ENCODE measurements at places on chromosomes 11 and 22.
A peak's percentile ranks its signal among the peaks of the same experiment; 100 is the strongest.

GRCh38 chr11:32963721-32964120, 52.0 kb upstream of the DEPDC7 start:
- no peak overlapping the region for H3K4me3 ChIP-seq
- H3K27ac ChIP-seq = no peak overlapping the region

DNA sequence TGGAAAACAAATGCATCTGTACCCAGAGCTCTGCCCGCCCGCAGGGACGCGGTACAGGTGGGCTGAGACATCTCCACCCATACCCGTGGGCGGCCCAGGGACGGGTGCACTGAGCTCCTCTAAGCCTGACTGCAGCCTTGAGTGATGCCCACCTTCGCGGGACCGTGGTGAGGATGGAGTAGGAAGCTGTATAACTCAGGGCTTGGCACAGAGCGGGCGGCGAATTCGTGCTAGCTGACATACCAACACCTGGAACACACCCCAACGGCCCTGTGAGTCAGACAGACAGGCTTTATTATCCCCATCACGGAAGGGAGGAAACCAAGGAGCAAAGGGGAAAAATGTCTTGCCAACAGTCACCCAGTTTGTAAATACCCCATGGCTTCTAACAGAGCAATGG, 61.9 kb downstream of the SMCO4 start:
- peaks cover 16% of the 10 kb centered on the region for H3K36me3 ChIP-seq
- H3K4me3 ChIP-seq = no peak overlapping the region
- H3K4me1 ChIP-seq = peaks cover 33% of the 10 kb centered on the region
- H3K27ac ChIP-seq = no peak overlapping the region

DNA sequence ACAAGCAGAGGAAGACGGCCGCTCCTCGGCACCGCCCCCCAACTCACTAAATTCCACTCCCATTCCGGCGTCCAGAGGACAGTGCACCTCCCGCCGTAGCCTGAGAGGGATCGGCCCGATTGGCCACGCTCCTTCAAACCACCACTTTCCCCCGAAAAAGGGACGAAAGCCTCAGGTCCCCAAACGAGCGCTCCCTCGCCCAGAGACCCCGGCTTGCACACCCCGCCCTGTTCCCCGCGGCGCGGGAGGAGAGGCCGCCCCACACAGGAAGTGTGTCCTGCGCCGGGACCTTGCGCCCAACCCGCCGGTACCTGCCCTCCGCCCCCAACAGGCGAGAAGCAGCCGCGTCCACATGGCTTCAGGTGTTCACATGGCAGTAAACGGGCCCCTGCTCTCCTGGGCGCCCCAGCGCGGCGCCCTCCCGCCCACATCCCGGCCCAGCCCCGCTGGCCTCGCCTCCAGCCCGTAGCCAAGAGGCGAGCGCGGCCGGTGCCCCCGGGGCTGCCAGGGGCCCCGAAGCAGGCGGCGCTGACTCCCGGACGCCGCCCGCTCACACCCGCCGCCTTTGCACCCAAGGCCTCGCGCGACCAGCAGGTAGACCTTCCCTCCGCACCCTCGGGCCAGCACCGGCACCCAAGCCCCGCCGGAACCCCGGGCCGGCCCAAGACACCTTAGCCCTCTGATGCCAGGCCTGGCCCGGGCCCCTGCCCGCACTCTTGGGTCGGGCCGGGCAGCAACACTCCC, 849 bp downstream of the TCF20 start:
- peak overlapping the region; percentile 93 for H3K4me3 ChIP-seq
- H3K36me3 ChIP-seq = no peaks in the 10 kb centered on the region
- peak; percentile 64 for DNase-seq
- peaks cover 49% of the 10 kb centered on the region for H3K4me1 ChIP-seq

DNA sequence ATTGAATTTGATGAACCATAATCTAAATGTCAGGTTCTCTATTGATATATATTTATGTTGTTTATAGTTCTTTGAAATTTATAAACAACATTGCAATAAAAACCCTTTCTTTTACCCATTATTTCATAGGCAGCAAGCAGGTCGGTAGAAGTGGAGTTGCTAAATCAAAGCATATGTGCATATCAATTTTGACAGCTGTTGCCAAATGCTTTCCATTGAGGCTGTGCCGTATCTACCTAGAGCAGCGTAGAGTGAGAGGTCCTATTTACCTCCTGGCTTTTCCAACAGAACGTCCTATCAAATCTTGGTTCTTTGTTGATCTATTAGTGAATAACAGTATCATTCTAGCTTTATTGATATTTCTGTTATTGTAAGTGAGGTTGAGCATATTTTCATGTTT, 77.5 kb upstream of the SLC22A12 start:
- no peak overlapping the region for H3K27ac ChIP-seq
- H3K27me3 ChIP-seq = peaks cover 65% of the 10 kb centered on the region
- H3K4me3 ChIP-seq = no peak overlapping the region
- no peaks in the 10 kb centered on the region for H3K36me3 ChIP-seq
- H3K4me1 ChIP-seq = no peaks in the 10 kb centered on the region
- no peak for DNase-seq

- DNase-seq = no peak
- H3K4me3 ChIP-seq = no peak overlapping the region
- no peaks in the 10 kb centered on the region for H3K36me3 ChIP-seq
- H3K4me1 ChIP-seq = peaks cover 45% of the 10 kb centered on the region
- peaks cover 27% of the 10 kb centered on the region for H3K27me3 ChIP-seq
Observed at GRCh38 chr11:12161137-12161536, 50.7 kb downstream of the MICAL2 start.

- no peak overlapping the region for H3K4me3 ChIP-seq
- no peak overlapping the region for H3K27ac ChIP-seq
- no peaks in the 10 kb centered on the region for H3K27me3 ChIP-seq
- DNase-seq = no peak
- peaks cover 29% of the 10 kb centered on the region for H3K4me1 ChIP-seq
Observed at GRCh38 chr11:114953039-114953438, 274.7 kb downstream of the NXPE2 start.

DNA sequence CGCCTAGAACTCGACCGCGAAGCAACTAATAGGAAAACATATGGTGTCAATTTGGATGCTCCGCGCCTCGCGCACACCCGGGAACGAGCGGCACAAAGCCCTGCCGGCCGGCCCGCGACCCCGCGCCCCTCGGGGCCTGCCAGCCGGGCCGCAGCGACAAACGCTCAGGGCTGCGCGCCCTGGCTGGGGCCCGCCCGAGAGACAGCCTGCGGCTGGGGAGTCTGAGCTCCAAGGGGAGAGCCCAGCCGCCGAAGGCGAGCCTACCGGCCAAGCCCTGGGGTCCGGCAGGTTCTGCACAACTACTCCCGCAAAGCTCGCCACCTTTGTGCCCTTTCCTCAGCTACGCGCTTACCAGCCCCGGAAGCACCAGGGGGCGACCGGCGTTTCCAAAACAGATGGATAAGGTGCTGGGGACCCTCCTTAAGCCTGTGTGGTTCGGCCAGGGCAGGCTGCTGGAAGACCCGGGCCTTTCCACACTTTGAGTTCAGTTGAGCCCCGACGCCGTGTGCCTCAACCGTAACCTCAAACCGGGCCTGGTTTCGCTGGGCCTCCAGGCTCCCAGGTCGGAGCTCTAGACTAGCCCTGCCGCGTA, 6.0 kb downstream of the PAX6 start:
- H3K4me1 ChIP-seq = peaks cover 29% of the 10 kb centered on the region
- DNase-seq = peak; percentile 40
- no peaks in the 10 kb centered on the region for H3K27me3 ChIP-seq
- no peaks in the 10 kb centered on the region for H3K36me3 ChIP-seq

DNA sequence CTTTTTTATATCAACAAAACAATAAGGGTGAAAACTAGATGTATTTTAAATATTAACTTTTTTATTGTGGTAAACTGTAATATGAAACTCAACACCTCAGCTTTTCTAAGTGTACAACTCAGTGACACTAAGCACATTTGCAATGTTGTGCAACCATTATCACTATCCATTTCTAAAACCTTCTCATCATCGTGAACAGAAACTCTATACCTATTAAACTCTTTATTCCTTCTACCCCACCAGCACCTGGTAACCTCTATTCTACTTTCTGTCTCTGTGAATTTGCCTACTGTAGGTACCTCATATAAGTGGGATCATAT, 9.4 kb downstream of the HORMAD2 start:
- H3K4me3 ChIP-seq = no peak overlapping the region
- H3K36me3 ChIP-seq = no peaks in the 10 kb centered on the region
- H3K27me3 ChIP-seq = peaks cover 30% of the 10 kb centered on the region
- H3K27ac ChIP-seq = no peak overlapping the region

GRCh38 chr11:102414559-102414958, 38.0 kb downstream of the TMEM123 start:
- peaks cover 75% of the 10 kb centered on the region for H3K36me3 ChIP-seq
- no peaks in the 10 kb centered on the region for H3K27me3 ChIP-seq
- no peak overlapping the region for H3K27ac ChIP-seq
- no peak for DNase-seq
- H3K4me3 ChIP-seq = no peak overlapping the region

- peaks cover 5% of the 10 kb centered on the region for H3K36me3 ChIP-seq
- peaks cover 45% of the 10 kb centered on the region for H3K4me1 ChIP-seq
- no peak for DNase-seq
- no peaks in the 10 kb centered on the region for H3K27me3 ChIP-seq
- no peak overlapping the region for H3K4me3 ChIP-seq
- peak overlapping the region; percentile 57 for H3K27ac ChIP-seq
Observed at GRCh38 chr11:96309016-96309642, 33.9 kb downstream of the MAML2 start.

DNA sequence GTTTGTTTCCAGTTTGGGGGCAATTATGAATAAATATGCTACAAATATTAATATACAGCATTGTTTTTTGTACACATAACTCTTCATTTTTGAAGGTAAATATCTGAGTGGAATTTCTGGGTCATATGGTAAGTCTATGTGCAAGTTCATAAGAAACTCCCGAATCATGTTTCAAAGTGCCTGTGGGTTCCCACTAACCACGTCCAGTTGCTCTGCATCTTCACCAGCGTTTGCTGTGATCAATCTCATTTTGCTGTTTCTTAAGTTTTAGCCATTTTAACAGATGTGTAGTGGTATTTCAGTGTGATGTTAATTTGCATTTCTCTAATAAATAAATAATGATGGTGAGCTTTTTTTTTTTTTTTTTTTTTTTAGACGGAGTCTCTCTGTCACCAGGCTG, 14.2 kb upstream of the CSRP3 start:
- DNase-seq = no peak
- H3K27me3 ChIP-seq = peaks cover 5% of the 10 kb centered on the region
- no peaks in the 10 kb centered on the region for H3K36me3 ChIP-seq
- H3K4me1 ChIP-seq = peaks cover 5% of the 10 kb centered on the region
- no peak overlapping the region for H3K27ac ChIP-seq

DNA sequence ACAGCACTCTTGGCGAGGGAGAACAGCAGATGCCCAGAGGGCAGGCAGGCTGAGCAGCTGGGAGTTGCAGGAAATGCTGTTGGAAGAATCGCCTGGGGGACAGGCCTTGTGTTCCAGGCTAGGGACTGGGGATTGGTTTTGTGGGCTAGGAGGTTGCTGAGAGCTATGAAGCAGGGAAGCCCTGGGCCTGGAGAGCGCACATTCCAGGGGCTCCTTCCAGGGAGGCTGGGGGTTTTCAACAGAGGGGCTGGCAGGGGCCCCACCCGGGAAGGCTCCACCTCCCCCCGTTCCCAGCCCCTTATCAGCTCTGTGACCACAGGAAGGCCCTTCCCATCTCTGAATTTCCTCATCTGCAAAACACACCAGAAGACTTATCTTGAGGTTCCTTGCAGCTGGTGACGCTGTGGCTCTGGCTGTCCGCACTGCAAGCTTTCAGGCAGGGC, 21.7 kb downstream of the WNT11 start:
- no peak overlapping the region for H3K4me3 ChIP-seq
- no peaks in the 10 kb centered on the region for H3K36me3 ChIP-seq
- peaks cover 13% of the 10 kb centered on the region for H3K27me3 ChIP-seq
- no peak for DNase-seq
- H3K27ac ChIP-seq = no peak overlapping the region
- H3K4me1 ChIP-seq = peaks cover 30% of the 10 kb centered on the region

- no peak for DNase-seq
- no peak overlapping the region for H3K27ac ChIP-seq
- no peak overlapping the region for H3K4me3 ChIP-seq
- H3K27me3 ChIP-seq = no peaks in the 10 kb centered on the region
Observed at GRCh38 chr11:4065601-4066377, 28.8 kb upstream of the RRM1 start.

- peaks cover 16% of the 10 kb centered on the region for H3K27me3 ChIP-seq
- no peak for DNase-seq
- peaks cover 37% of the 10 kb centered on the region for H3K36me3 ChIP-seq
- H3K27ac ChIP-seq = peak overlapping the region; percentile 83
Observed at GRCh38 chr11:2825261-2825888, 60.2 kb downstream of the CDKN1C start.

DNA sequence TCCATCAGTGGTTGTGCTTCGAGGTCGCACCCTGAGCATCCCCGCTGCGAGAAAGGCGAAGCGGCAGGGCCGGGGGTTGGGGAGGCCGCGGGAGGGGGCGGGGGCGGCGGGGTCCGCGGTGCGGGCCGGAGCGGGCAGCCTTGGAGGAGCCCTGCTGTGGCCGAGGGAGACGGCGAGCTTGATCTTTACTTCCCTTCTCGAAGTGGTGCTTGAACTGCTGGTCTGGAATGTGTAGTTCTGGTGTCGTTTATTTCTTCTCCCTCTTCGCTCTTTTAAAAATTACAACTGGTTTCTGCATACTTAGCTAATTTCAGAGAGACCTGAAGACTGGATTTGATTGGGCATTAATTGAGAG, 1.1 kb downstream of the APLP2 start:
- DNase-seq = peak; percentile 51
- peak overlapping the region; percentile 98 for H3K27ac ChIP-seq

GRCh38 chr11:98940913-98941312, 79.8 kb upstream of the CNTN5 start:
- no peaks in the 10 kb centered on the region for H3K4me1 ChIP-seq
- no peaks in the 10 kb centered on the region for H3K36me3 ChIP-seq
- no peak overlapping the region for H3K4me3 ChIP-seq
- H3K27me3 ChIP-seq = no peaks in the 10 kb centered on the region
- no peak overlapping the region for H3K27ac ChIP-seq
- peak; percentile 8 for DNase-seq

- H3K27me3 ChIP-seq = peaks cover 28% of the 10 kb centered on the region
- H3K4me3 ChIP-seq = no peak overlapping the region
- H3K27ac ChIP-seq = no peak overlapping the region
- no peaks in the 10 kb centered on the region for H3K36me3 ChIP-seq
Observed at GRCh38 chr22:30161051-30161469, 80.8 kb downstream of the HORMAD2 start.

DNA sequence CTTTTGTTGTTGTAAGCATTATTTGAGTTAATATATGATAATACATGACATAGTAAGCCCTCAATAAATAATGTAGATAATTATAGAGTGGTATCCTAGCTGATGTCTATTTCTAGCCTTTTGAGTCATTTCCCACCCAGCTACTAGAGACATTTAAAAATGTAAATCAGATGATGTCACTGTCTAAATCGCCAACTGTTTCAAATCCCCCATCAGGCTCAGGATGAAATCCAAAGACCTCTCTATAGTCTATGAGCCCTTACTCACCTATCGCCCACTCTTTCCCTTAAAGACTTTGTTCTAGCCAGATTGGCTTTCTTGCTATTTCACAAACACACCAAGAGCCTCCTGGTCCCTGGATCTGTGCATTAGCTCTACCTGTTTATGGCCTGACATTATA, 135.4 kb upstream of the PLET1 start:
- H3K27me3 ChIP-seq = peaks cover 20% of the 10 kb centered on the region
- peaks cover 14% of the 10 kb centered on the region for H3K4me1 ChIP-seq
- H3K36me3 ChIP-seq = no peaks in the 10 kb centered on the region
- DNase-seq = no peak
